ENCODE measurements at places on chromosomes 6 and 20. TPM values are rescaled to one million over a fixed set of nuclear protein-coding genes. Genes with fewer than 3 reads are reported as not detected.

GRCh38 chr6:83757021-83757420, 48.1 kb upstream of the SNAP91 start:
- no peak overlapping the region for H3K4me3 ChIP-seq
- no peaks in the 10 kb centered on the region for H3K36me3 ChIP-seq
- no peak overlapping the region for H3K27ac ChIP-seq
- no peaks in the 10 kb centered on the region for H3K4me1 ChIP-seq

DNA sequence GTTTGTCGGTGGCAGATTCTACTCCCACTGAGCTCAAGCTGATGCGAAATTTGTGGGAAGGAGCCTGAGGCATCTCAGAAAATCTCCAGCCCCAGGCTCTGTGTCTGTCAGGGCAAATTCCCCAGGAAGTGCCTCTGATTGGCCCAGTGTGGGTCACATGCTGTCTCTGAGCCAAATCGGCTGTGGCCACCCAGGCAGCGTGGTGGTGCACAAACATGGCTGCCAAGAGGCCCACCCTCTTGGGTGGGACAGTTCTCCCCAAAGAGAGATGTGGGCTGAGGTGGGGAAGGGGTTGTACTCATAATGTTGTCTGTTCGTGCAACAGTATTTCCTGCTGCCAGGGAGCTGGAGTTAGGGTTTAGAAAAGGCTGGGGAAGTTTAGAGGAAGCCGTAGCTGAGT, 130.6 kb downstream of the BMP7 start:
- no peak for DNase-seq
- peaks cover 5% of the 10 kb centered on the region for H3K27me3 ChIP-seq
- H3K4me1 ChIP-seq, result no peaks in the 10 kb centered on the region
- no peak overlapping the region for H3K4me3 ChIP-seq
- no peaks in the 10 kb centered on the region for H3K36me3 ChIP-seq
- no peak overlapping the region for H3K27ac ChIP-seq

DNA sequence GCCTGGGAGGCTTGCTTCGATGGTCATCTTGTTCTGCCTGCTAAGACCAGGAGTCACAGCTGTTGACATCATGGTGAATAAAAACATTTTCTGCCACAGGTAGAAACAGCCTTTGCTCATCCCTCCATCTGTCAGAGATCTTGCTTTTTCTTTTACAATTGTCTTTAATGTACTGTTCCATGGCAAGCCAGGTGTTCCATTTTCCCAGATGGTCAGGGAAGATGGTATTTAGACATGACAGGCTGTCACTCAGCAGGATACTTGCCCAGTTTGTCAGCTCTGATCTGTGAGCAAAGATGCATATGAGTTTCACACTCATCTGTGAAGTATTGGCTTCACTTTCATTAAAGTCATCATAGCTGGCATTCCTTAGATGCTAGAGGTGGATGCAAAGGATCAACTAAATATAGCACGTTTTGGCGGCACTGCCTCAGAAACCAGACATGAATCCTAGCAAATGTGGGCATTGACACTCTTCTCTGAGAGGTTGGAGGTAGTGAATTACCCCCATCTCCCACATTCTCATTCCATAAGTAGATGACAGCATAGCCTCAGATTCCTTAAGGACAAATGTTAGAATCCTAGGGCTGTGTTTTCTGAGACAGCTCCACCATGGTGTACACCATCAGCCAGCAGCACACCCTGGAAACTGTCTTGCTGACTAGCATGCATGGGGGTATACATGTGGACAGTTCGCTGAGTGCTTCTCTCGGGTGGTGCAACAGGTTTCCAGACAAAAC, 4.2 kb downstream of the SSTR4 start:
- no peak for DNase-seq
- peaks cover 41% of the 10 kb centered on the region for H3K27me3 ChIP-seq
- no peak overlapping the region for H3K27ac ChIP-seq
- H3K36me3 ChIP-seq, result no peaks in the 10 kb centered on the region

DNA sequence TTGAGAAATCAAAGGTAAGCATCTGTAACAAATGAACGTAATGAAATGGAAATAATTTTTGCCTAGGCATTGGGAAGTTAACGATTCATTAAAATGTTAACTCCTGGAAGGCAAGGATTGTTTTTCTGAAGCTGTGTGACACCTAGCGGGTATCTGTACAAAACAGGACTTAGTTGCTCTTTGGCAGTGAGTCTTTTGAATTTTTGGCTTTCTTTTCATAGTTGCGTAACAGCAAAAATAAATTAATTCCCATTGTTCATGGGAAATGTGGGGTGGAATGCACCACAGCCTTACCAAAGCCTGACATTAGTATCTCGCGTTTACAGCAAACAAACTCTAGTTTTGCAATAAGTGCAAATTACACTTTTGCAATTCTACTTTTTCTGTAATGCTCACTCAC, 92.7 kb upstream of the DTNBP1 start:
- H3K4me3 ChIP-seq, result no peak overlapping the region
- DNase-seq, result peak; percentile 35
- peaks cover 5% of the 10 kb centered on the region for H3K4me1 ChIP-seq
- no peak overlapping the region for H3K27ac ChIP-seq

- H3K27ac ChIP-seq, result no peak overlapping the region
- H3K36me3 ChIP-seq, result no peaks in the 10 kb centered on the region
- H3K4me1 ChIP-seq, result no peaks in the 10 kb centered on the region
Measured at GRCh38 chr6:130713144-130713543, 114.1 kb upstream of the SMLR1 start.

GRCh38 chr6:80440496-80441115, 334.1 kb downstream of the BCKDHB start:
- no peak for DNase-seq
- no peaks in the 10 kb centered on the region for H3K27me3 ChIP-seq
- no peaks in the 10 kb centered on the region for H3K4me1 ChIP-seq
- H3K36me3 ChIP-seq, result no peaks in the 10 kb centered on the region

- H3K27me3 ChIP-seq, result no peaks in the 10 kb centered on the region
- H3K27ac ChIP-seq, result no peak overlapping the region
- H3K4me3 ChIP-seq, result no peak overlapping the region
- no peak for DNase-seq
- no peaks in the 10 kb centered on the region for H3K4me1 ChIP-seq
- H3K36me3 ChIP-seq, result no peaks in the 10 kb centered on the region
Measured at GRCh38 chr6:64290867-64291266, 655.3 kb downstream of the PHF3 start.

DNA sequence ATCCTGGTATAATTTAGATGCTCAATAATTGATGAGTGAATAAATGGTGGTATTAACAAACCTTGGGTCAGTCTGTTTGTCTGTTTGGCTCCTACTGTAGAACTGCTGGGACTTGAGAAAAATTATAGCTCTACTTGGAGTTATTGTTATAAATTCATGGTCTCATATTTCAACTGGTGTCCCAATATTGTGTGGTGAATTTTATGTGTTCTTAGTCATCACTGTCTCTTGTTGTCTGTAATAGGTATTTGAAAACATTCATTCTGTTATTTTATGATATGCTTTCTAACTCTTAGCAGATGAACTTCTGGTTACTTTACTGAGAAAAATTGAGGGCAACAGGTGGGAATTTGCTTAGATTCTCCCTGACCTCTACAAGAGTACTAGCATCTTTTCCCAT, 221.4 kb downstream of the CDKAL1 start:
- H3K36me3 ChIP-seq, result no peaks in the 10 kb centered on the region
- no peak for DNase-seq

DNA sequence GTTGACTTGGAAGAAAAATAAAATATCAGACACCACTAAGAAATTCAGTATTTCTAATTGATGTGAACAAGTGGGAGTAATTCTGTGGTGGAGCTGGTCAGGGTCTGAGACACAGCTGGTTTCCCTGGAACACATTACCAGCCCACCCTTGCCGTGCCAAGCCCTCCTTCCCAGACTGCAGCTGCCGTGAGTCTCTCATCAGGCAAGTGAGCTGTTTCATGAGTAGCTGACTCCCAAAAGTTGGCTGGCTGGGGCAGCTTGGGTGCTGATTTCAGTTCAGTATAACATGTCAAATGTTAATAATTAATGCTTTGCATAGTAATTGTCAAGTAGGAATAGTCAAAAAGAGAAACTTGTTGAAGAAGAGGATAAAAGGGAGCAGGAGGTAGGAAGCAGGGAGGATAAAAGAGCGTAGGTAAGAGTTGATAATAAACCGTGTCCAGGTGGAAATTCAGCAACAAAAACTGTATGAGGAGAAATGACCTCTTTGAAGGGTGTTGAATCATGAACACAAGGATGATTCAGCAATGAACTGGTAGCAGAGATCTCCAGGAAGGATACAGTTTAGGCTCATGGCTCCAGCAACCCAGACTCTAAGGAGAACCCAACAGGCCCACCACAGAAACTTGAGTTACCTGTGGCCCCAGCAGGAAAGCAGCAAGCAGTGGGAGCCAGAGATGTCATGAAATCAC, 110.9 kb upstream of the SSTR4 start:
- DNase-seq, result no peak
- no peak overlapping the region for H3K4me3 ChIP-seq
- H3K27me3 ChIP-seq, result peaks cover 23% of the 10 kb centered on the region
- H3K4me1 ChIP-seq, result peaks cover 13% of the 10 kb centered on the region
- no peaks in the 10 kb centered on the region for H3K36me3 ChIP-seq

DNA sequence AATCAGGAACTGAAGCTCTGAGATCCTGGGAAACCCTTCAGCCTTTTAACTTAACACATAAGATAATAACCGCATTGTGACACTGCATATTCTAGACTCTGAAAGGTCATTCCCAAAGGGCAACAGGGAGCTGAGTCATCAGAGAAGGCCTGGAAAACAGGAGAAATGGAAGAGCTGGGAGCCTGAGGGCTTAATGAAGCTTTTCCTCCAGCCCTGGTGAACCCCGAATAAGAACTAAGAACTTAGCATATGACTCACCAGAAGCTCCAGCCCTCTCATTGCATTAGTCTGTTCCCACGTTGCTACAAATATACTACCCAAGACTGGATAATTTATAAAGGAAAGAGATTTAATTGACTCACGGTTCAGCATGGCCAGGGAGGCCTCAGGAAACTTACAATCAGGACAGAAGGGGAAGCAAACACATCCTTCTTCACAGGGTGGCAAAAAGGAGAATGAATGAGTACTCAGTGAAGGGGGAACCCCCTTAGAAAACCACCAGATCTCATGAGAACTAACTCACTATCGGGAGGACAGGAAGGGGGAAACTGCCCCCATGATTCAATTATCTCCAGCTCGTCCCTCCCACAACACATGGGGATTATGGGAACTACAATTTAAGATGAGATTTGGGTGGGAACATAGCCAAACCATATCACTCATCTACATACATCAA, 648.5 kb downstream of the TFAP2A start:
- H3K27me3 ChIP-seq, result no peaks in the 10 kb centered on the region
- H3K4me3 ChIP-seq, result no peak overlapping the region
- no peaks in the 10 kb centered on the region for H3K4me1 ChIP-seq
- DNase-seq, result no peak
- no peaks in the 10 kb centered on the region for H3K36me3 ChIP-seq

DNA sequence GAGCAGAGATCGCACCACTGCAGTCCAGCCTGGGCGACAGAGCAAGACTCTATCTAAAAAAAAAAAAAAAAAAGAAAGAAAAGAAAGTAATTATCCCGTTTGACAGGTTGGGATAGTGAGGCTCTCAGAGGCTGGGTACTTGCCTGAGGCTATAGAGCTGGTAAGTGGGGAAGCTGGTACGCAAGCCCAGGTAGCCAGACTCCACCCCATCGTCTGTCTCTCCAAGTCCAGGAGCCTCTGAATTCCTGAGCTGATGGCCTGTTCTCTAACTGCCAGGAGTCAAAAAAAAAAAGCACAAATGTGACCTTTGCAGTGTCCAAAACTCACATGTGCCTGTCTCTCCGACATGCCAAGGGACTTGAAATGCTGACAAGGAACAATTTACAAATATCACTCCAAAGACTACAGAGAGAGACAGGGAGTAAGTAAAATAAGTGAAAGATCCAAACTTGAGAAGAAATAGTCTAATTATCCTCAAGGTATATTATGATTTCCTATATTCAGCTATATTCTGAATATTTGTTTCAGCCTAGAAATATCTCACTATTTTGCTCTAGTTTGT, 109.1 kb upstream of the SCAF8 start:
- H3K4me3 ChIP-seq, result no peak overlapping the region
- no peaks in the 10 kb centered on the region for H3K4me1 ChIP-seq
- H3K36me3 ChIP-seq, result no peaks in the 10 kb centered on the region
- no peak for DNase-seq
- H3K27me3 ChIP-seq, result no peaks in the 10 kb centered on the region

- no peak for DNase-seq
- H3K27me3 ChIP-seq, result no peaks in the 10 kb centered on the region
- no peak overlapping the region for H3K27ac ChIP-seq
Measured at GRCh38 chr6:108652375-108652774, 91.7 kb downstream of the FOXO3 start.

- no peaks in the 10 kb centered on the region for H3K4me1 ChIP-seq
- H3K27ac ChIP-seq, result no peak overlapping the region
- no peaks in the 10 kb centered on the region for H3K27me3 ChIP-seq
- no peak for DNase-seq
Measured at GRCh38 chr6:25927178-25927577, 3.3 kb downstream of the SLC17A2 start.

OVOL2 gene
- total RNA-seq, result not detected

EYA2 gene
- total RNA-seq, result 0.54 TPM

PRPH2 gene
- total RNA-seq, result 1.5 TPM

SLC2A10 gene
- total RNA-seq, result 12.2 TPM

SMIM28 gene
- not detected for total RNA-seq

HLA-DMB gene
- total RNA-seq, result 81.4 TPM

PDE7B gene
- total RNA-seq, result 6.3 TPM
